ENCODE measurements at places on chromosomes 3 and 15.

DNA sequence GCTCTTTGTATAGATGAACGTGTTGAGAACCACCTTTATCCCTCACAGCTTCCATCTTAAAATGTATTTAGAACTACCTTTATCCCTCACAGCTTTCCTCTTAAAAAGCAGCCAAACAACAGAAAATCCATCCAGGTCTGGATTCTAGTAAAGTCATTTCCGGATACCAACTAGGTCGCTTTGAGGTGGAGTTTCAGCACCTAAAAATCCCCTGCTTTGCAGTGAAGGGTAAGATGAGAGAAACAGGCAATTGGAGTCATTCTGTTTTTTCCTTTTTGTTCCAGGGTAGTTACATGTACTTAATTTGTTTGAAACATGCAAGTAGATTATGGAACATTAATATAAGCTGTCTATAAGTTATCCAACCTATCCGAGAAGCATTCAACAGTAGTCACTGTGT is 192.0 kb downstream of the UBE2E2 start:
- DNase-seq = no peak

GRCh38 chr15:81296673-81297072 is 27.3 kb downstream of the STARD5 start:
- DNase-seq = no peak

GRCh38 chr3:33184863-33185262 is 33.7 kb downstream of the SUSD5 start:
- no peak for DNase-seq

DNA sequence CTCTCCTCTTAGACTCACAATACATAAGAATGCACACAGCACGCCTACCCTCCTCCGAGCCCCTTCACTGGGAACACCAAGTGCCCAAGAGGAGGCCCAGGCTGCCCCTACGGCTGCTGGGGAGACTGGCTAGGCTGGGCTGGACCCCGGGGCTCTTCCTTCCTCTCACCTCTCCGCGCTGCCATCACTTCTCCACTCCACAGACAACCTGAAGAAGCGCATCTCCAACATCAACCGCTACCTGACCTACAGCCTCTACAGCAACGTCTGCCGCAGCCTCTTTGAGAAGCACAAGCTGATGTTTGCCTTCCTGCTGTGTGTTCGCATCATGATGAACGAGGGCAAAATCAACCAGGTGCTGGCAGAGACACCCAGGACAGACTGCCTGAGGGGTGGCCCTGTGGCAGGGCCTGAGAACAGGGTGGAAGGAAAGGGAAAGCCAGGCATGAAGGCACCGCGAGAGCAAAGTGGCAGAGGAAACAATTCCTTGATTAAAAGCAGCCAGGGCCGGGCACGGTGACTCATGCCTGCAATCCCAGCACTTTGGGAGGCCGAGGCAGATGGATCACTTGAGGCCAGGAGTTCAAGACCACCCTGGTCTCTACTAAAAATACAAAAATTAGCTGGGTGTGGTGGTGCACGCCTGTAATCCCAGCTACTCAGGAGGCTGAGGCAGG is 51.6 kb downstream of the SEMA3G start:
- no peak for DNase-seq

DNA sequence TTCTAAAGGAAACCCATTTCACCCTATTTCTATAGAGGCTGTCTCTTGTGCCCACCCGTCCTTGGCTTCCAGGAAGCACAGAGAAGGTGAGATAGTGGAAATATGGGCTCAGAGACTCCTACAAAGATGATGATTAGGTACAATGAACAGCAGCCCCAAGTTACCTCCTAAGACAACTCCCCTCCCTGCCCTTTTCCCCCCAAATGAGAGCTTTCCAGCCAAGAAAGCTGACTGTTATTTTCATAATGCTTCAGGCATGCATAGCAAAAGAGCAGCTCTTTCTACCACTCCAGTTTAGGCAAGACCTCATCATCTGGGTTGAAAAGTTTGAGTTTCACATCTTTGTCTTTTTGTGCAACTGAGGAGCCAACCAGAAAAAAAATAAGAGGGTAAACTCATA is 248.8 kb upstream of the ADAMTS9 start:
- no peak for DNase-seq

DNA sequence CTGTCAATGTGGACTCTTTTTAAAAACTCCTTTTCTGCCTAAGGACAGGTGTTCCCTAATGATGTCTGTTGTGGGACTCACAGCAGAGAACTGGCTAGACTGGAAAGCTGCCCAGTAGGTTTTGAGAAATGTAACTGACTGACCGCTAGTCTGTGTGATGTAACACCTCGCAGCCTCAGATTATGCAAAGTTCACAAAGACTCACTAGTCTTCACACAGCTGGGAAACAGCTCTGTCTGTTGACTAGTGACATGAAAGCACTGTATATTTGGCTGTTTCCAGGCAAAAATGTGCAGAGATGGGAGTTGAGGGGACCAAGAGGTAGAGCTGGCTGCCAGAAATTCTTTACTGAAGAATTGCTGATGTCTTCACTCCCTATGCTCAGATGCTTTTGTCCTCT is 10.3 kb downstream of the PDZRN3 start:
- DNase-seq = no peak

DNA sequence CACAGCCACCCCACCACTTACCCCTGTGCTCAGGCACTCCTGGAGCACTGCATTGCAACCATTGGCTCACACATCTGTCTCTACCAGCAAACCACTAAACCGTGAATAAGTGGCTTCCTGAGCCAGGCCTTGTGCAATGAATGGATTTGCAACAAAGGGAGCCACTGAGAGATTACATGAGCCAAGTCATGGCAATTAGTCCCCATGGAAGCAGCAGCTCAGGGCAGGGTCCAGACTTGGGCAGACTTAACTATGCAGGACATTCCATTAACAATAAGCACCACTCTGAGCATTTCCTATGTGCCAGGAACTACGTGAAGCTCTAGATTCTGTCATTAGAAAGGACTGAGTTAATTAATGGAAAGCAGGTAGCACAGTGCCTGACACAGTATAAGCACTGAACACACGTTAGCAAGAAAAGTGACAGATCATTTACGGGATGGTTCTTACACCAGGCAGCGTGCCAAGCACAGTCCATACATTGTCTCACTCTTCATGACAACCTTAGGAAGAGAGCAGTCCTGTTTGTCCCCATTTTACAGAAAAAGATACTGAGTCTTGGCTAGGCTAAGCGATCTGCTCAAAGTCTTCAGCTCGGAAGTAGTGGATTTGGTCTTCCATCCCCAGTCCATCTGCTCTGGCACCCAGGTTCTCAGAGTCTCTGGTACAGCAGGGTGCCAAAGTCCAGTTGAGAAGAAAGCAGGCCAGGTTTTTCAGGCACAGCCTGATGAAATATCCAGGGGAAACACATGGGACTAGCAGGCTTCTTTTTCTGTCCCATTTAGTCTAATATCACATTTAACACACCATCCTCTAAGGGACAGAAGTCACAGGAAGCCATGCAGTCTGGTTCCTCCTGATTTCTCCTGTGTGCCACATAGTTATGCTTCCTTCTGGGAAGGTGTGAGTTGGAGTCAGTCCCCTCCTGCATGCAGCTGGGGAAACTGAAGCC is 44.1 kb downstream of the LIPC start:
- no peak for DNase-seq

DNA sequence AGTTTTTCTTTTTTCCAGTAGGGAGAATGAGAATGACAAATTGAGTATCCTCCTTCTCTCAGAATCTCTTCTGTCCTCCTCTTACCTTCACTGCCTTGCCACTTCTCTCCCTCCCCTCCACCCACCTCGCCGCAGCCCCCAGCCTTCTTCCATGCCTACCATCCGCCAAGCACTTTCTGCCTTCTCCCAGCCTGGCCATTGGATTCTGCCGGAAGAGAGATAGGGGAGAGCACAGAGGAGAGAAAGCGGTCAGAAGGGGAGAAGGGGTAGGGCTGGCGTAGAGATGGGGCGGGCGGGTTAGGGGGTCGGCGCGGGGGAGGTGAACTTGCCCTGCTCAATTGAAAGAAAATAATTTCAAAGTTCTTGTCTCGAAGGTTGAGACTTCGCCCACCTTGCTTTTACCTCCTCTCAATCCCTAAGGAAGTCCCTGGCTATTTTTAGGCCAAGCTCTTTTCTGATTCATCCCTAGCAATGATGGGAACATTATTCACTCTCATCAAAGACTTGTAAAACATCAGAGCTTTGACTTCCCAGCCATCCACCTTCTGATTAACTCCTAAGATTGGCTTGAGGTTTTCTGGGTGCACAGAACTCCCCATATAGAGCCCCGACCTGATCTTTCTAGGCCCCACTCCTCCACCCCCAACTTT is 811 bp downstream of the C3orf52 start:
- DNase-seq = peak; percentile 33
